ENCODE measurements at places on chromosomes 4 and X.

DNA sequence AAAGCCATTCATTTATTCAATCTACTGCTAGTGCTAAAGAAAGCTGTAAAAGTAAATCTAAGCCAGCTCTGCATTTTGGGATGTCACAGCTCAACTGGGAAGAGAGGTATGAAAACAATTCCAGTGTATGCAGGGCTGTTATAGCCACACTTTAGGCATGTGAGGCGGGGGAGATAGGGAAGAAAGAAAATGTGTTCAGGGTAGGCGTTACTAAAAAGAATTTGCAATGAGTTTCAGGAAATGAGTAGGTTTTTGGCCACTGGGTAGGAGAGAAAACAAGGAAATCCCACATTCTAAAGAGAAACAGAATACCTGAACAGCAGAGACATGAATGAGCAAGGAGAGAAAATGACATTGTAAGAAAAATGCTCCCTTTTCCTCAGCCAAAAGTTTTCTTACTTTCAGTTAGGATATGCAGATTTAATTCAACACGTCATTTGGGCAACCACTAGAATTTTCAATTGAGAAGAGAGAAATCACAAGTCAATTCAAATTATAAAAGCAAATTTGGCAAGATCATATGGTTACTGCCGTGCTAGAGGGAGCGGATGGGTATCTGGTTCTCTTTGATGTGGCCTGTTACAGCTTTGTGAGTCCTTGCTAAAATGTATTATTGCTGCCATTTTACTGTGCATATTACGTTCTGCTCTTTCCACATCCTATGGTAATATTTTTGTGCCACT lies 226.3 kb downstream of the KCNIP4 start:
- no peak for DNase-seq

DNA sequence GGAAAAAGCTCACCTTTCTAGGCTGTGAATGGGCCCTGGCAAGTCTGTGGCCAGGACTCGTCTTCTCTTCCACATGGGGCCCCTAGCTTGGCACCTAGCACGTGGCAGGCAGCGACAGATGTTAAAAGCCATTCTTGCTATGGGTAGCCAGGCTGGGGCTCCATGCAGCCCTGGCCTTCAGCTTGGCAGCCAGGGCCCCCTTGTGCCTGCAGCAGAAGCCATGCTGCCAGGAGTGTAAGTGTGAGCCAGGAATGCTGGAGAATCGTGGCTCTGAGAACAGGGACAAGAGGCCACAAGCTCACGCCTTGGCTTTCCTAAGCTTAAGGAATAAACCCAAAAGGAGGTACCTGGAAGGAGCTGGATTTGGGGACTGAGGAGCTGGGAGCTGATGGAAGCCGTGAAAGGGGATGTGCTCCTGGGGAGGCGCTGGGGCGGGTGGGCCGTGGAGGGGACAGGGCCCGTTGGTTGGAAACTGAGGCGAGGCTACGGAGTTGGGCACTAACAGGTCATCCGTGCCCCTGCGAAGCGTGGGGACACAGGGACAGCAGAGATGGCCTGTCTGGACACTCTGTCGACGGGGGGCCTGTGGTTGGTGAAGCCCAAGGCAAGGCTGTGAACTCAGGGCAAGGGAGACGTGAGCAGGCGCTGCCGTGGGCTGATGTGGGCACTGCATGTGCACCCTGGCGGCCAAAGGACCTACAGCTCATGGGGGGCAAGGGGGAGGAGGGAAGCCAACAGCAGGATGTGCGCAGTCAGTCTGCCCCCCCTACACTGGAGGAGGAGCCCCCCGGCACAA lies 895 bp upstream of the OPN1LW start:
- DNase-seq, result no peak

GRCh38 chrX:28010875-28011274 lies 29.6 kb upstream of the DCAF8L1 start:
- no peak for DNase-seq

- no peak for DNase-seq
Measured at GRCh38 chr4:75726577-75726976, 2.2 kb downstream of the USO1 start.

DNA sequence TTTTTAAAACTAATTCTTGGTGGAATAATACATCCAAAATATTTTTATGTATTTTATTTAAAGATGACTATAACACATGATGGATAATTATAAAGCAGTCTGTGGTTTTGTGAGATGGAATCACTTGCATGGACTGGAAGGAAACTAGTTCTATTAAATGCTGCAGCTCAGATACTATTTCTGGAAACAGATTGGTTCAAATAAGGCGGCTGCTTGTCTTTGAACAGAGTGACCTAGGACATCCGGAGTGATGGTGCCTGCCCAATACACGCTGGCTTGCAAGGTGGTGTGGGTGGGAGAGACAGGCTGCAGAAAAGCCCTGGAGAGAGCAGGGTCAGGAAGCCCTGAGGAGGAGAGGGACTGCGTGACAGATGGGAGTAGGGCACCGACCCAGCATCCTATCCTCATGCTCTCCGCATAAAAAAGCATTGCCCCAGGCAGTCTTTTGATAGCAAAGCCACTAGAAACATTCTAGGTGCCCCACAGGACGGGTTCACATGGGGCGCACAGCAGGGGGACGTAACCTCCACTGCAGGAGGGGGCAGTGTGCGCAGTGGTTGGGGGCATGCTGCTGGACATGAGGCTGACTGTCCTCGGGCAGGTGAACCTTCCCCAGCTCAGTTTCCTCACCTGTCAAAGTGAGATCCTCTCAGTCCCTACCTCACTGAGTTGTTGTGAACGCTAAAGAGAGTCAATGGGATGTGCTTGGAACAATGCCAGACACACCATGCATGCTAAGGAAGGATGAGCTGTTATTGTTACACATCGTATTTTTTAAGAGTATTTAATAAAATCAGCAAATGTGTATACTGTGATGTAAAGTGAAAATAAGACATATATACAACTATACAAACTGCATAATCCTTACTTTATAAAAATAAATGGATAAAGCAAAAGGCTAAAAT lies 71.3 kb downstream of the EVC2 start:
- no peak for DNase-seq

- no peak for DNase-seq
Measured at GRCh38 chrX:69082055-69082752, 83.0 kb downstream of the PJA1 start.

GRCh38 chr4:7867701-7868435 lies 71.8 kb downstream of the AFAP1 start:
- no peak for DNase-seq

DNA sequence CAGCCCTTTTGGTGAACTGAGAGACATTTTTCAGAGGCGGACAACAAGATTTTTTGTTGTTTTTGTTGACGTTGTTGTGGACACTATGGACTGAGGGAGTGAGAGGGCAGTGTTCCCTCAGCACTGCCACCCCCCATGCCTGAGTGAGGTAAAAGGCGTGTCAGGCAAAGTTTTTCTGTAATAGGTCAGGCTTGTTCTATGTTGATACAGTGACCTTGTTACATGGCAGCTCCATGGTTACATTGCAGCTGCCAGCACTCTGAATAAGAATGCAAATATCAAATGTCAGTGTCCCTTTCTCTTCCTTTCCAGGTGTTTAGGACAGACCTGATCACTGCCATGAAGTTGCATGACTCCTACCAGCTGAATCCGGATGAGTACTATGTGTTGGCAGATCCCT lies 36.6 kb downstream of the JADE1 start:
- DNase-seq, result no peak

DNA sequence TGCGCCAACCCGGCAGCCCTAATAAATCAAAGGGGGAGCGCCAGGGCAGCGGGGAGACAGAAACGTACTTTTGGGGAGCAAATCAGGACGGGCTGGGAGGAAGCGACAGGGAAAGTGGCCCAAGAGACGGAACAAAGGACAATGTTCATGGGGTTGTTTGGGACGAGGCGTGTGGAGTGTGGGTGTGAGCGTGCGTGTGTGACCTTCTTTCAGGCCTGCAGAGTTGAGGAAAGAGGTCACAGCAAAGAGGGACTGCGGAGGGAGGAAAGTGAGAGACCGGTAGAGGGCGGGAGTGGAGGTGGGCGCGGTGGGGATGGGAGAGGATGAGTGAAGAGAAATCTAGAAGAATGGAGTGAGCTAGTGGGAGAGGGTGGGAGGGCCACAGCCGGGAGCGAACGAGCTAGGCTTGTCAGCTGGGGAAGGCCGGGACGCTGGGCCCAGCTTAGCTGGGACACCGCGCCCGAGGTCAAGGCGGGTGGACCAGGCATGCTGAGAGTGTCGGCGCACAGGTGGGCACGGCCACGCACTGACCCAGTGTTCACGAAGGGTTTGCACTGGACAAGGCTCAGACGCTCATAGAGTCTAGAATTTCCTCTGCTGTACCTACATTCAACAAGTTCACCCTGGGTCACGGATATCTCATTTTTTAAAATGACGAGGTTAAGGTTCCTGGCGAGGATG lies 14.7 kb upstream of the PITX2 start:
- DNase-seq, result no peak

GRCh38 chr4:142547974-142548373 lies 298.1 kb downstream of the INPP4B start:
- DNase-seq, result no peak

GRCh38 chr4:112322866-112323265 lies 25.7 kb downstream of the ALPK1 start:
- DNase-seq, result no peak

GRCh38 chrX:25206778-25207177 lies 191.0 kb upstream of the ARX start:
- no peak for DNase-seq

- DNase-seq, result no peak
Measured at GRCh38 chr4:7863911-7864681, 75.6 kb downstream of the AFAP1 start.

- DNase-seq, result no peak
Measured at GRCh38 chr4:95077864-95078263, 320.1 kb downstream of the BMPR1B start.

DNA sequence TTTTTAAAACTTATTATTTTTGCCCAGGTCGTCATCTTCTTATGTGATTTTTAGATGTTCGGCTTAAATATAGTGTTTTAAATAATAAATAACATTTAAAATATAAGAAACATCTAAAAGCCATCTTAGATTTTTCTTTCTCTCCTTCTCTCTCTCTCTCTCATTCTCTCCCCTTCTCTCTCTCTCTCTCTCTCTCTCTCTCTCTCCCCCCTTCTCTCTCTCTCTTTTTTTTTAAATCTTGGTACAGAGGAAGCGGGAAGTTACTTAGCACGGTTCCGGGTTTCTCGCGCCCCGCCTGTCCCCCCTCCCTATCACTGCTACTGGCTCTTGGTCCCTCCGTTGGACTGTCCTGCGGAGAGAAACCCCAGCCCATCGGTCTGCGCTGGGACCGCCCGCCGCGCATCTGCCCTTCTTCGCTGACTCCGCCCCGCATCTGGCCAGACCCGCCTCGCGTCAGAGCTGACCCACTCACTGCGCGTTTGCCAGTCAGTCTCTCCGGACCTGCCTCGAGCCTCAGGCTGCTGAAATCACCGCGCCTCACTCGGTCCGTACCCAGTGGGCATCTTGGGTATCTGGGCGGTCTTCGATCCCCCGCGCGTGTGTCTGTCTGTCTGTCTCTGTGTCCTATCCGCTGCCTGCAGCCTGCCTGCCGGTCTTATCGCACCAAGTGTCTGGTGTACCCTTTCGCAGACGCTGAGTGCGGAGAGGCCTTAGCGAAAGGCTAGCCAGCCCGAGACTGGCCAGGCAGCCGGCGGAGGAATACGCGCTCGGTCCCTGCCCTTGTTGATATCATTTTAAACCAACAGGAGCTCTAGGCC lies at the start of gene PABPC5:
Gene PABPC5 (plus strand): TSS at position 489 of the 818 bp plus-strand sequence. CDS start 739 bp downstream, outside the sequence.
- no peak for DNase-seq

GRCh38 chr4:113641025-113641431 lies 120.5 kb downstream of the CAMK2D start:
- no peak for DNase-seq

DNA sequence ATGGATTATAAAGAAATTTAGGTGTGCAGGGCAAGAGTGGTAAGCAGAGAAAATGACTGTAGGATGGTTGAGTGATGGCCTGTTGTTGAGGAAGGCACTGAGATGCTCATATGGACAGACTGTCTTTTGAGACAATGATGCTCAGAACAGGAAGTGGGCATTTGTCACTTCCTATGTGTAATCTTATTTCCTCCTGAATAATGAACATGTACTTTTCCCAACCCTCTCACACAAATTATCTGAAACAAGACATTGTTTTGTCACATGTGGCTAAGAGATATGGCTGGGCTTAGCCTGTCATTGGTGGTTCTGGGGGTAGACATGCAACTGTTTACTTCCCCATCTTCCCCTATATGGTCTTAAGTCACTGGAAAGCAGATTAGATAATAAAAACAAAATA lies 240.5 kb downstream of the CFAP47 start:
- DNase-seq, result no peak

GRCh38 chr4:74948236-74948635 lies 15.3 kb downstream of the PARM1 start:
- no peak for DNase-seq

DNA sequence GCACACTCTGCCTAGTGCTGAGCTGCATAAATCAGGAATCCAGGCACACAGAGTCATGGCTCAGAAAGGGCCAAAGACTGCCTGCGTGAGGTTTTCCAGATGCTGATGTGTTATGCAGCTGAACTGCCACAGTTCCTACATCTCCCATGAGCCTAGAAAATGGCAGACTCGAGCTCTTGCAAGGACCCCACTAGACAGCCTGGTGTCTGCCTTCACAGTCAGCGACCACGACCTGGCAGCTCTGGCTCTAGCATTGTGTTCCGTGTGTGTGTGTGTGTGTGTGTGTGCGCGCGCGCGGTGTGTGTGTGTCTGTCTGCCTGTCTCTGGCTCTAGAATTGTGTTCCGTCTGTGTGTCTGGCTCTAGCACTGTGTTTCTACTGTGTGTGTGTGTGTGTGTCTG lies 203.6 kb upstream of the AGTR2 start:
- DNase-seq, result no peak

DNA sequence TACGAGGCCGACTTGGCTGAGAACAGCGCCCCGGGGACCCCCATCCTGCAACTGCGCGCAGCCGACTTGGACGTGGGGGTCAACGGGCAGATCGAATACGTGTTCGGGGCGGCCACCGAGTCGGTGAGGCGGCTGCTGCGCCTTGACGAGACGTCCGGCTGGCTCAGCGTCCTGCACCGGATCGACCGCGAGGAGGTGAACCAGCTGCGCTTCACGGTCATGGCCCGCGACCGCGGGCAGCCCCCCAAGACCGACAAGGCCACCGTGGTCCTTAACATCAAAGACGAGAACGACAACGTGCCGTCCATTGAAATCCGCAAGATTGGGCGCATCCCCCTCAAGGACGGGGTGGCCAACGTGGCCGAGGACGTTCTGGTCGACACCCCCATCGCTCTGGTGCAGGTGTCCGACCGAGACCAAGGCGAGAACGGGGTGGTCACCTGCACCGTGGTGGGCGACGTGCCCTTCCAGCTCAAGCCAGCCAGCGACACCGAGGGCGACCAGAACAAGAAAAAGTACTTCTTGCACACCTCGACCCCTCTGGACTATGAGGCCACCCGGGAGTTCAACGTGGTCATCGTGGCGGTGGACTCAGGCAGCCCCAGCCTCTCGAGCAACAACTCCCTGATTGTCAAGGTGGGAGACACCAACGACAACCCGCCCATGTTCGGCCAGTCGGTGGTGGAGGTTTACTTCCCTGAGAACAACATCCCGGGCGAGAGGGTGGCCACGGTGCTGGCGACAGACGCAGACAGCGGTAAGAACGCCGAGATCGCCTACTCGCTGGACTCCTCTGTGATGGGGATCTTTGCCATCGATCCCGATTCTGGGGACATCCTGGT lies 2.4 kb downstream of the PCDH7 start:
- no peak for DNase-seq
